ENCODE measurements at places on chromosomes 6 and 20. TPM values are rescaled to one million over a fixed set of nuclear protein-coding genes. Genes with fewer than 3 reads are reported as not detected.

DST gene
- 67.7 TPM for total RNA-seq

PRRT1 gene
- total RNA-seq = 0.71 TPM

CLVS2 gene
- 0.07 TPM for total RNA-seq

XKR7 gene
- total RNA-seq = not detected

MLN gene
- total RNA-seq = not detected

SUMO4 gene
- total RNA-seq = not detected

WFDC5 gene
- total RNA-seq = not detected

SPTLC3 gene
- 0.03 TPM for total RNA-seq

PAK5 gene
- total RNA-seq = not detected

HUS1B gene
- total RNA-seq = 0.18 TPM

TRPC4AP gene
- total RNA-seq = 58.3 TPM
